Stimulated activated naive CD8-positive, alpha-beta T cell treated with anti-CD3 and anti-CD28 coated beads, Interleukin-15, Interleukin-2, amounts not matched to agents 100 U/mL and 50 U/mL, for 24 hours (primary cell): ENCODE measurements at places on chromosomes 2 and 18.
A peak's percentile ranks its signal among the peaks of the same experiment; 100 is the strongest.

DNA sequence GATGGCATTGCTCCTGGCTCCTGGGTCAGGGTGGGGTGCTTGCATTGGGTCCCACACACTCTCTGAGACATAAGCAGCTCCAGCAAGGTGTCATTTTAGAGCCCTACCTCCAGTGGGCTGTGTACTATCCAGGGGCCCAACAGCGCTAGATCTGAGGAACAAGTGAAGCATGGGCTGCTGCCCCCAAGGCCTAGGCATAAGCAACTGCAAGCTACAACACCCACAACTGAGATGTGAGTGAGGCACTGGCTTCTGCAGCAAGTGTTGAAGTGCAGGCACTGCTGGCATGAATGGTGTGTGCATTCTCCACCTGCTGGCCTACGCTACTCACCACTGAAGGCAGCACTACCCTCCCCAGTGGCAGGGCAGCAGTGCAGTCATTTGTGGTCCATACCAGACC is 81.0 kb upstream of the STK39 start:
- DNase-seq: no peak

DNA sequence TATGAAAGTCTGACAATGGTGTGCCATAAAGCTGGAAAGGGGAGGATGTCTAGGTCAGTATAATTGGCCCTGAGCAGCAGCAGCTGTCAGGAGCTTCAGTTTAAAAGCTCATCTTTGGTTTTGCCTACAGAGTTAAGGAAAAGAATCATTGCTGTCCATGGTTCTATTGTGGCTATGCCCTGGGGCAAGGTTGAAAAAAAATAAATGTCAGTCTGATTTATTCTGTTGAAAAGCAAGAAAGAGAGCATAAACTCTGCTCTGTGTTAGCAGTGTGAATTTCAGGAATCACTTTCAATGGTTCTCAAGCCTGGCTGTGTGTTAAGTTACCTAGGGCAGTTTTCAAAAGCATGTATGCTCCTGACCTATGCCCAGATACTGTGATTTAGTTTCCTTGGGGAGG is 446.7 kb downstream of the SETBP1 start:
- no peak for DNase-seq

DNA sequence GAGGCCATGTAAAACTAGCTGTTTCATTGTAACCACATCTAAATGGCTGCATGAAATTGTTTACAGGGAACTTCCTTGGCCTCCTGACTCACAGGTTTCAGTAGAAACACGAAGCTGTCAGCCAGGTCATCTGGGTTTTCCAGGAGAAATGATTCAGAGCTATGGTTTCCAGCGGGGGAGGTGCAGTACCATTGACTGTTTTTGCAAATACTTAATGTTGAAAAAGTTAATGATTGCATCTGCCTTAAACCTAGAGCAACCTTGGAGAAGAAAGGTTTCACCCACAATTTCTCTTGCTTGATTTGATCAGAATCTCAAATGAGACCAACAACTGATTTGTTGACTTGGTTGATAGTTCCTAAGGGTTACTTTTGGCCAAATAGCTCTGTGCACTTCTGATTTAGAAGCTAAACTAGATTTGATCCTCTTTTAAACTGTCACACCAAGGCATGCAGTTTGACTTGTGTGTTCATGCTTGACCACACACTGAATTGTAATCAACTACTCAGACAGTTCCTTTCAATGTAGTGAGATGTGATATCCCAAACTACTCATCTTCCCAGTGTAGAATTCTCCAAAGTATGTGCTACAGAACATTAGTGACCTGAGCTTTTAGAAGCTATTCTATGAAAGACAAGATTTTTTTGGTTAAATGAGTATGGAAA is 193.5 kb upstream of the CHST9 start:
- DNase-seq: peak; percentile 4

DNA sequence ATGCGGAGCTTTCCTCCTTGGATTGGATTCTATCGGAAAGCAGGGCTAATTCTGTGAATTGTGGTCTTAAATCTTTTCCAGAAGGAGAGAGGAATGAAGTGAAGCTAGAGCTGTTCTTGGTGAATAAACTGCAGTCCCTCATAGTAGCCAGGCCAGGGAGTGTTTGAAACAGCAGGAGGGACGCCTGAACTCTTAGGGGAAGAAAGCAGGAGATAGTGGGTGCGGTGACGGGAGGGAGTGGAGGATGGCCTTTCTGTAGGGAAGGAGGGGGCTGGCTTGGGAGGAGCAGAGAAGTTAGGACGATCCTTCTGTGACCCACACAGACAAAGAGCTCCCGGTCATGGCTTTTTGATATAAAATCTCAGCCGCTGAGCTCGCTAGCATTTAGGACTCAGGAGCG is 47.5 kb upstream of the KCNF1 start:
- no peak for DNase-seq

- no peak for DNase-seq
Measured at GRCh38 chr2:23283653-23284052, 101.3 kb upstream of the KLHL29 start.

GRCh38 chr2:65377556-65378192 is 54.7 kb downstream of the SPRED2 start:
- peak; percentile 46 for DNase-seq

GRCh38 chr18:58125183-58125582 is 81.2 kb downstream of the NEDD4L start:
- DNase-seq: no peak

GRCh38 chr2:168809537-168809936 is 7.1 kb downstream of the NOSTRIN start:
- no peak for DNase-seq

DNA sequence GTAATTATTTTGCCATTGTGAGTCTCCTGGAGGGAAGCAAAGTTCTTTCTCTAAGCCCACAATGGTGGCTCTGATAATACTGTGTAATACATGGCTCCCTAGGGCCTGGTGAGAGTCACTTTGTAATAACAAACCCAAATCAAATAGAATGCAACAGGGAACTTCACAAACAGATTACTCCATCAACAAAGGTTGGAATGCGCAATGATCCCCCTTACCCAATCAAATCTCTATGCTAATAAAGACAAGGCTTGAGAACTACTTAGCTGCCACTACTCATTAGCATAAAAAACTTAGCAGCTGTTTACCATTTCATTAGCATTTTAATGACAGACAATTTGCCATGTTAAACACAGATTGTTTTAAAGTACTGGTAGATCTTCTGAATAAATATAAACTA is 285.6 kb upstream of the SESTD1 start:
- no peak for DNase-seq

- DNase-seq: no peak
Measured at GRCh38 chr18:26746826-26747475, 118.6 kb downstream of the AQP4 start.

GRCh38 chr2:96869822-96870625 is at the start of gene SEMA4C:
TSS of gene SEMA4C (minus strand) at chr2:96870080. CDS start at chr2:96867886, 2,194 bp downstream.
- peak; percentile 58 for DNase-seq

DNA sequence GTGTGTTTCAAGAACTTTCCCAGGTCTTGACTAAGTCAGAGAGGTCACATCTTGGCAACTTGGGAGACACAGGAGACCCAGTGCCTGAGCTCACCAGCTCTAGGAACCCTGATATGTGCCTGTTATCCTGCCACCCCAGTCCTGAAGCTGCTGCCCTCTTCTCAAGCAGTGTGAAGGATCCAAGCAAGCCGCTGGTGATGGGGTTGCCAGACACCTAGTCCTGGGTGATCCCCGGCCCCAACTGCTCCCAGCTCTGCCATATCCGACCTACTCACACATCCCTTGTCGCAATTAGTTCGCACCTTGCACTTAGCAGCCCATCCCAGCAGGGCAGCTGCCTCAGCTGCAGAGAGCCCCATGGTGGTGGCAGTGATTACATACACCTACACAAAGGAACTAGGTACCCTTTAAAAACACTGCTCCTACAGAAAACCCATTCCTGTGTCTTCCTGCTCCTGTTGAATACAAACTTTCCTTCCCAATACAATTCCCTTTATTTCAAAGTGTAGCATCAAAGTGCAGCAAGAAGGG is 247.2 kb upstream of the RAB12 start:
- DNase-seq: no peak

DNA sequence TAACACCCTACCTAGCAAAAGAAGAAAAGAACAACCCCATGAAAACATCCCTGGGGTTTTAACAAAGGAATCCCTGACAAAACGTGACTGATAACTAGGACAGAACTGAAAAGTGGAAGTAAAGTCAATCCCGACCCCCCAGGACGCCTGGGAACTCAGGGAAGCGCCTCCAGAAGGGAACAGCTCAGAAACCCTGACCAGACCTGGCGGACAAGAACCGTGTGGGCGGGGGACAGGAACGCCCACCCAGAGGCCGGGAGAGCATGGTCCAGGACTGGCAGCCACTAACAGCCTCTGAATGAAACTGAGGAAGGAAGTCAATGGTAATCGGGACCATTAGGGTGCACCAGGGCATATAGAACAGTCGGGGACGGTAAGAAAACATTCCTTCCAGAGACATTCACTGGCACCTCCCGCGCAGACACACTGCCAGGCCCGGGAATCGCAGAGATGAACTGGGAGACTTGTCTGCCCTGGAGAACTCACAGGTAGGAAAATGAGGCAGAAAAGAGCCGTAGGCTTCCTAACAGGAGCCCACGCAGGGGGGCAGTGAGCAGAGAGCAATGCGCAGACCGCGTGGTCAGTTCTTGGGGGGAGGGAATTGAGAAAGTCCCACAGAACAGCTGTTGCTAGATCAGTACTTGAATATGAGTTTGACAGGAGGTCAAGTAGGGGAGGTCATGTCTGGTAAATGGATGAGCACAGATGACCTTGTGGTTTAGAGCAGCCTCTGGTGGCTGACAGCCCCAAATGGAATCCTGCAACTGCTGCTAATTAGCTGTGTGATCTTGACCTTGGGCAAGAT is 1.3 kb upstream of the TBC1D8 start:
- DNase-seq: peak; percentile 10

- peak; percentile 68 for DNase-seq
Measured at GRCh38 chr18:12307701-12308385, at the start of gene TUBB6. TSS of gene TUBB6 (plus strand) at chr18:12308241. CDS start at chr18:12308293, 52 bp downstream.

- DNase-seq: no peak
Measured at GRCh38 chr2:138718405-138718804, 61.8 kb downstream of the NXPH2 start.

DNA sequence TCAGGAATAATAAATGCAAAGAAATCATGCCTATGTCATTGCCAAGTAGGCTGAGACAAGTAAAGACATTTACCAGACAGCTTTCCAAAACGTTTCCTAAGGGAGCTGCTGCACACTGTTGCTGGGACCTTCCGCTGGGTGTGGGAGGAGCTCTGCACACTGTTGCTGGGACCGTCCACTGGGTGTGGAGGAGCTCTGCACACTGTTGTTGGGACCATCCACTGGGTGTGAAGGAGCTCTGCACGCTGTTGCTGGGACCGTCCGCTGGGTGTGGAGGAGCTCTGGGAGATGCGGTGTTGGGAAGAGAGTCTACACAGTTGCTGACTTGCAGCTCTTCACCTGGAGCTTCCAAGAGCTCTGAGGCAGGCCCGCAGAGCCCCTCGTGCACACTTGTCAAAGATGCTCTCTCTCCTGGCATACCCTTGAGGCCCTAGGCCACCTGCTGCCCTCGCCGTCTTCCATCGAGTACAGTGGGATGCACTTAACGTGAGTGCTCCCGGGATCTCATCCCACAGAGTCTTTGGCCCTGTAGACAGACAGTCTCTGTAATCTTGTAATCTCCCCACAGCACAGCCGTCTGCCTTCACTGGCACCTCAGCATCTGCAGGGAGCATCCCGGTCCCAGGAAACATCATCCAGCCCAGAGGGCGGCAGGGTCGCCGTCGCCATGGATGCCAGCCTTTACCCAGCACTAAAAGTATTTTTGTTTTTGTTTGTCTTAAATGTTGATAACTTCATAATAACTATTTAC is 51.4 kb downstream of the TRAPPC12 start:
- no peak for DNase-seq

DNA sequence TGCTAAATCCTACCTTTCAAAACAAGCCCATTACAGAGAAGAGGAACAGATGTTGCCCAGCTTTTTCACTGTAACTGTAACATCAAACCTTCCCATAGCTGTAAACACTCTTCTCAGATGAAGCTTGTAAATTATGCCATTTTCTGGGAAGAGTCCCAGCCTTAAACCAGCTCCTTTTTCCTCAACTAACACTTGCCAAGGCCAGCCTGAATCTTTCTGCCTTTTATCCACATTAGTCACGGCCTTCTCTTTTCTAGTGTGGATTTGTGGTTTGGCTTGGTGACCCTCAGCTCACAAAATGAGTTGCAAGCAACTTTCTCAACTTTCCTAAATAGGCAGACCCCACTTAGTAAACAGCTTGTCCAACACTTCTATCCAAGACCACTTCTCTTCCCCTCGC is 90.2 kb downstream of the CABLES1 start:
- DNase-seq: no peak

DNA sequence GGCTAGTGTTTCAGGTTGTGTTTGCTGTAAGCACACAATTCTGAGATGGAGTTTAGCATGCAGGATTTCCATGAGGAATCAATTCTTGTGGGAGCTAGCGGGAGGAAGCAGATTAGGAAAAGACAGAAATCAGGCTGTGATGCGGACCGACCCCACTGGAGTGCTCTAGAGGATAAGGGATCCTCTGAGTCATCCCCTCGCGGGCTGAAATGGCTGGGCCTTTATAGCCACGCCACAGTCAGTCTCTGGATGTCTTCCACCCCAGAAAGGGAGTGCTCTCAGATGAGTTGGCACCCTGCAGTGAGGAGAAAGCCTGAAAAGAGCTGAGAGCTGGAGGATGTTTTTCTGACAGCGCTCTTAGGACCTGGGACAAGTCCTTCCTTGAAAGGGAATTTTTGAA is 102.4 kb downstream of the GALNT3 start:
- no peak for DNase-seq
